SJSA1 (cell line): ENCODE measurements at places on chromosomes 6 and 20. TPM values are rescaled to one million over a fixed set of nuclear protein-coding genes. Genes with fewer than 3 reads are reported as not detected.

Gene YWHAB
- total RNA-seq = 84.0 and 95.5 TPM in 2 replicates

- no peaks in the 10 kb centered on the region for H3K36me3 ChIP-seq
- DNase-seq = no peak
- H3K27ac ChIP-seq = no peak overlapping the region
- H3K4me3 ChIP-seq = no peak overlapping the region
- H3K27me3 ChIP-seq = peaks cover 23% of the 10 kb centered on the region; the same call in 1 of the 2 replicates
Measured at GRCh38 chr6:52231406-52232127, 12.7 kb downstream of the IL17F start.

Gene BPIFA1
- total RNA-seq = not detected in 2 replicates

GRCh38 chr6:147633191-147633590 is 124.7 kb downstream of the SAMD5 start:
- no peak overlapping the region for H3K4me3 ChIP-seq
- no peak overlapping the region for H3K27ac ChIP-seq
- H3K36me3 ChIP-seq = no peaks in the 10 kb centered on the region

- H3K4me3 ChIP-seq = no peak overlapping the region
- H3K27ac ChIP-seq = no peak overlapping the region
- peaks cover 4% of the 10 kb centered on the region; the same call in 1 of the 2 replicates for H3K27me3 ChIP-seq
Measured at GRCh38 chr20:61785567-61785816, 280.2 kb downstream of the TAF4 start.

DNA sequence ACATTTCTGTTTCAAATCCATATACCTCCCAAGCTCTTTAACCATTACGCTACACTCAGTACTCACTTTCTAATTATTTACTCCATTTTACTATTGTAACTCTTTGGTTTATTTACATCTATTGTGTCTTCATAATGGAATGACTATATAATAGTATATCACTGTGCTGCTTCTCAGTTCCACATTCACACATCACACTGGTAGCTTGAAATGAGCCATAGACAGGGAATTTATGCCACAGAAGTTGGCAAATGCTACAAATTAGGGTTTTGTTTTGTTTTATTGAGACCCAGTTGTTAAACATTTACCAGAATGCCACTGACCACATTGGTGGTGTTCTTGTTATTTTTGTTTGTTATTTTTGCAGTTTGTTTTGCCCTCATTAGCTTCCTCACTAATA is 213.9 kb downstream of the KCNQ5 start:
- no peaks in the 10 kb centered on the region for H3K36me3 ChIP-seq
- no peak overlapping the region for H3K4me3 ChIP-seq
- H3K27ac ChIP-seq = no peak overlapping the region
- no peak for DNase-seq

DNA sequence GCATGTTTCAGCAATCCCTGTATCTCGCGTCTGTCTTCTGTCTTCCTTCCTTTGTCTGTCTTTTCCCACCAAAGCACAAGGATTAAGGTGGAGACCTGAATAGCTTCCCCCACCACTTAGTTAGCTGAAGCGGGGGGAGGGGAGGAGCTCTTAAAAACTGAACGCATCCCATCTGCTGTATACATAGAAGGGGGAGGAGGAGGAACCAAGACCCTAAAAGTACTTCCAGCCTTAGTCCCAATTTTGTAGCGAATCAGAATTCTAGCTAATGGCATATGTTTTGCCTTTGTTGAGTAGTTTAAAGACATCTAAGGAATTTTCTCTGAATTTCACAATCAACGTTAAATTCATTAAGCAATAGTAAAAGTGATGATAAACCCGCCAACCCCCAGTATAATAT is 47.9 kb downstream of the GNAS start:
- H3K4me3 ChIP-seq = no peak overlapping the region
- no peak for DNase-seq
- H3K36me3 ChIP-seq = peaks cover 89% of the 10 kb centered on the region
- H3K4me1 ChIP-seq = peaks cover 18% of the 10 kb centered on the region
- no peaks in the 10 kb centered on the region for H3K27me3 ChIP-seq

GRCh38 chr6:71299541-71300470 is 11.2 kb downstream of the OGFRL1 start:
- H3K27me3 ChIP-seq = no peaks in the 10 kb centered on the region
- no peak overlapping the region for H3K27ac ChIP-seq
- no peaks in the 10 kb centered on the region for H3K4me1 ChIP-seq
- no peak overlapping the region for H3K4me3 ChIP-seq

Gene PHACTR3
- not detected in 2 replicates for total RNA-seq

DNA sequence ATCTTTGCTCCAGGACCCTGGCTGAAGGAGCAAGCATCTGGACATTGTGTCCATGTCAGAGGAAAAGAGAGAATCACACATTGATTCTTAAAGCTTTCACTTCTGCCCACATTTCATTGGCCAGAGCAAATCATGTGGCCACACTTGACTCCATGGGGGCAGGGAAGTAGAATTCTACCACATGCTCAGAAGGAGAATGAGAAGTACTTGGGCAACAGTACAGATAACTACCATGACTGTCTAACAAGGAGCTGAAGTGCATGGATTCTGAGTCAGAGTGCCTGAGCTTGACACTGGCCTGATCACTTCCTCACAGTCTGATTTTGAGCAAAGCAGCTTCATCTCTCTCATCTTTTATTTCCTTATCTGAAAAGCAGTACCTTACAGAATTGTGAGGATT is 38.6 kb downstream of the GHRH start:
- H3K4me1 ChIP-seq = peaks cover 12% of the 10 kb centered on the region
- no peak overlapping the region for H3K4me3 ChIP-seq
- H3K27me3 ChIP-seq = no peaks in the 10 kb centered on the region
- H3K27ac ChIP-seq = no peak overlapping the region
- peaks cover 67% of the 10 kb centered on the region for H3K36me3 ChIP-seq

Gene SMLR1
- not detected in 2 replicates for total RNA-seq

DNA sequence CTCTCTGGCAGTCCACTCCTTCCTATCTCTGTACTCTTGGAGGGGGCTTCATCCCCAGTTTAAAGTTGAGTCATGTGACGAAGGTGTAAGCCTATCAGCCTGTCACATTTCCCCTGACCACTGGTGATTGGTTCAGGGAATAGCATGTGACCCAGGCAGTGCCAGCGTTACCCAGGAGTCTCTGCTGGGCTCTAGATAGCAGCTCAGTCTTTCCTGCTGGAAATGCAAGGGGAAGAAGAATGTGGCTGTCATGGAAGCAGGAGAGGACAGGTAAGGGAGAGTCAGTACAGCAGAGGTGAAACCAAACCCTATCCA is 35.6 kb upstream of the NFATC2 start:
- no peaks in the 10 kb centered on the region for H3K36me3 ChIP-seq
- H3K4me3 ChIP-seq = no peak overlapping the region
- no peaks in the 10 kb centered on the region for H3K4me1 ChIP-seq
- no peak for DNase-seq
- no peak overlapping the region for H3K27ac ChIP-seq

DNA sequence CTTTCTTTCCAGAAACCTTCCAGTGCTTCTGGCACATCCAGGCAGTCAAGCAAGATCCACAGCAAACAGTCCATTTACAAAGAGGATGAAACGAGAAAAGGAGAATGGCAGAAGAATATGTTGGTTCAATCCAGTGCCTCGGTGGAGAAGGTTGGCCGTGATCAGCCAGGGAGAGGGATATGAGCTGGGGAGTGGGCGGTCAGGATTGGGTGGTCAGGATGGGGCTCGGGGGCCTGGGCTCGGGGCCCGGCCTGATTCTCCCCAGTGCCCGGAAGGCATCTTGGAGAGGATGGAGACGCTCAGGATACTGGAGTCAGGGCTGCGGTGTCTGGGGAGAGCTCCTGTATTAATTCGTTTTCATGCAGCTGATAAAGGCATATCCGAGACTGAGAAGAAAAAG is 61.3 kb downstream of the EFCAB8 start:
- no peaks in the 10 kb centered on the region for H3K27me3 ChIP-seq
- H3K27ac ChIP-seq = no peak overlapping the region
- no peaks in the 10 kb centered on the region for H3K36me3 ChIP-seq

Gene GPR6
- total RNA-seq = not detected in 2 replicates

DNA sequence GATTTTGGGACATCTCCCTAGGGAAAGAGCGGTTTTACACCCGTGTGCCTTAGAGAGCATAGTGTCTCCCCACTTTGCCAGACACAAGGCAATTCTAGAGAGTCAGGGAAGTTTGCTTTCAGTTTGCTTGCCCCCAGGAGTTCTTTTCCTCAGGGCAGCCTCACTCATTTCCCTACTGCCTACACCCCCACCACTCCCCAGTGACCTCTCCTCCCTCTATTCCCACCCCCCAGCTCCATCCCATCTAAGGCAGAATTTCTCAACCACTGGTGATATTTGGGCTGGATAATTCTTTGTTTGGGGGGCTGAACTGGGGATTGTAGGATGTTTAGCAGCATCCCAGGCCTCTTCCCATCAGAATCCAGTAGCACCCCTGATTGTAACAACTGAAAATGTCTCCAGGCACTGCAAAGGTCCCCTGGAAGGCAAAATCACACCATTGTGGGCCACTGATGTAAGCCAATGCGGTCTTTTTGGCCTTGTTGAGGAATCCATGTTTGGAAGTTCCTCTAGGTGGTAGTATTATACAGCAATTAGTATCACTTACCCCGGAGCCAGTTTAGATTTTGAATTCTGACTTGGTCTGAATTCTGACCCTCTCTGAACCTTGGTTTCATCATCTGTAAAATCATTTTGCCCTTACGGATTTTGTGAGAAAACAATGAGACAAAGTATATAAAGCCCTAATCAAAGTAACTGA is 1.3 kb downstream of the EPPIN start:
- no peak overlapping the region for H3K27ac ChIP-seq
- peaks cover 11% of the 10 kb centered on the region for H3K27me3 ChIP-seq
- H3K36me3 ChIP-seq = no peaks in the 10 kb centered on the region
- no peaks in the 10 kb centered on the region for H3K4me1 ChIP-seq

DNA sequence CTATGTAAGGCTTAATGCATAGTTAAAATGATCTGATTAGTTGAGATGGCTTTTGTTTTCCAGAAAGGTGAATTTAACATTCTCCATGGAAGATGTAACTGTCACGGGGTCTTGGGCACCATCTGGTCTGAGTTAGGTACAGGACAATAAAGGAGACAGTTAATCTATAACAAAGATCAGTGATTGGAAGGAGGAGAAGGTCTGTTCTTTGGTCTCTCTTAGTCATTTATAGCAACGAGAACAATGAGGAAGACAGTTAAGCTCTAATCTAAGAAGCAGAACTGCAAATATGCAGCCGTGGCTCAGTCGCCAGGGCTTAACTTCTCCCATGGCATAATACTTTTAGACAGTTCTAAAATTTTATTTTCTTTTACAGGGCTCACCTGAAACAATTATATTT is 405.5 kb upstream of the SULF2 start:
- no peaks in the 10 kb centered on the region for H3K36me3 ChIP-seq
- no peak for DNase-seq
- no peaks in the 10 kb centered on the region for H3K27me3 ChIP-seq
- H3K4me1 ChIP-seq = peaks cover 25% of the 10 kb centered on the region

- DNase-seq = peak; percentile 45
- no peaks in the 10 kb centered on the region for H3K27me3 ChIP-seq
- no peaks in the 10 kb centered on the region for H3K36me3 ChIP-seq
Measured at GRCh38 chr6:36755435-36756348, 58.1 kb downstream of the RAB44 start.

Gene SRF
- 37.8 and 47.8 TPM in 2 replicates for total RNA-seq

DNA sequence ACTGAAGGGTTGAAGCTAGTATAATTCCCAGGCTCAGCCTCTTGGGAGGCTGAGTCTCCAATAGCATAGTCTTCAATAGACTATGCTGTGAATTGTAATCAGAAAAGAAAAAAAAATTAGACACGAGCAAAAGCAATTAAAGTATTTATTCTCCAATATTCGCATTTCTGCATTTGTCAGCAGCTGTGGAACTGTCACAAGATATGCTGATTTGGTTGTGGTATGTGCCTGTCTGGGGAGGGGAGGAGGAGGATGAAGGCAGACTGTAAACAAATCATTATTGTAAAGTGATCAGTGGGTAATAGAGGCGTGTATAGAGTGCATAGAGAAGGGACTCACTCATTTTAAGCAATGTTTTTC is 10.1 kb upstream of the BICRAL start:
- no peaks in the 10 kb centered on the region for H3K27me3 ChIP-seq
- H3K27ac ChIP-seq = no peak overlapping the region
- H3K36me3 ChIP-seq = no peaks in the 10 kb centered on the region

Gene OPRL1
- 0.09 and 0.16 TPM in 2 replicates for total RNA-seq

DNA sequence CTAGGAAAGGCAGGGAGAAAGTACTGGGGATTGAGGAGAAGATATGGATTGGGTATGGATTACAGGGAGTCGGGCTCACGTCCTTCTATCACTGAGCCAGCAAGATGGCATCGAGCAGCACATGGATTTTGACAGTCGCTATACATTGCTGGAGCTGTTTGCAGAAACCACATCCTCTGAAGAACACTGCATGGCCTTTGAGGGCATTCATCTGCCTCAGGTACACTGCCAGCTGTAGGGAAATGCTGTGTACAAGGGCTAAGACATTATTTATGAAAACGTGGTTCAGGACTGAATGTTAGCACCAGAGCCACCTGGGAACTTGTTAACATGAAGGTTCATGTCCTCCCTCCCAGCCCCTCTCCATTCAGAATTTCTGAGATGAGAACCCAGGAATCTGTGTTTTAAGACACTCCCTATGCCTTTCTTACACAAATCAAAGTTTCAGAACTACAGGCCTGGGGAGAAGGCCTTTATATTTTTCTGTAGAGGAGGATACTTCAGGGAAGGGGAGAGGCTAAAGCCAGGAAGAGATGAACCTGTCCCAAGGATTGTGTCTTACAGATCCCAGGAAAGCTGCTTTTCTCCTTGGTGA is 3.5 kb downstream of the CUL9 start:
- H3K4me3 ChIP-seq = no peak overlapping the region
- H3K36me3 ChIP-seq = peaks cover 73% of the 10 kb centered on the region
- H3K27me3 ChIP-seq = no peaks in the 10 kb centered on the region
- H3K4me1 ChIP-seq = peaks cover 16% of the 10 kb centered on the region

- H3K4me3 ChIP-seq = no peak overlapping the region
- H3K4me1 ChIP-seq = peaks cover 52% of the 10 kb centered on the region
- no peak for DNase-seq
- no peaks in the 10 kb centered on the region for H3K27me3 ChIP-seq
- H3K36me3 ChIP-seq = peaks cover 8% of the 10 kb centered on the region; the same call in 1 of the 2 replicates
Measured at GRCh38 chr6:133967347-133967746, 14.3 kb downstream of the TBPL1 start.

DNA sequence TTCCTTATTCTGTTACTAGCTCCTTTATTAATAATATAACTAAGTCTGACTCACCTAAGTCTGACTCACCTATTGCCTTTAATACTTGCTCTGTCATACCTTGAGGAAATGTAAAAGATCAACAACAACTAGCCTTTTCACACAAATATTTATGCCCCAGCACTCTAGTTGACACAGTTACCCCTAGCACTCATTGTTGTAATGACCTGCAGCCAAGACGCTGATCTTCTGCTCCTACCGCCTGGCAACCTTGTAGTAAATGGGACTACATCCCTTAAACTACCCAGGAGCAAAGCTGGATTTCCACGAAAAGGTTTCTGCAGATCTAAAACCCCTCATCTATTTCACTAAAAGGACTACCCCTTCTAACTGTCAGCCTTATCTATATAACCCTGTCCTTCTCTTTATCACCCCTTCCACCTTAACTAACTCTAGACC is 90.0 kb downstream of the PLG start:
- H3K4me3 ChIP-seq = no peak overlapping the region
- DNase-seq = no peak
- no peaks in the 10 kb centered on the region for H3K36me3 ChIP-seq
- no peak overlapping the region for H3K27ac ChIP-seq

- no peaks in the 10 kb centered on the region for H3K4me1 ChIP-seq
- H3K4me3 ChIP-seq = no peak overlapping the region
- no peak for DNase-seq
- no peaks in the 10 kb centered on the region for H3K36me3 ChIP-seq
Measured at GRCh38 chr6:128757961-128758360, 125.0 kb upstream of the LAMA2 start.
